ENCODE measurements at places on chromosomes 2 and 18. TPM values are rescaled to one million over a fixed set of nuclear protein-coding genes. Genes with fewer than 3 reads are reported as not detected.

DNA sequence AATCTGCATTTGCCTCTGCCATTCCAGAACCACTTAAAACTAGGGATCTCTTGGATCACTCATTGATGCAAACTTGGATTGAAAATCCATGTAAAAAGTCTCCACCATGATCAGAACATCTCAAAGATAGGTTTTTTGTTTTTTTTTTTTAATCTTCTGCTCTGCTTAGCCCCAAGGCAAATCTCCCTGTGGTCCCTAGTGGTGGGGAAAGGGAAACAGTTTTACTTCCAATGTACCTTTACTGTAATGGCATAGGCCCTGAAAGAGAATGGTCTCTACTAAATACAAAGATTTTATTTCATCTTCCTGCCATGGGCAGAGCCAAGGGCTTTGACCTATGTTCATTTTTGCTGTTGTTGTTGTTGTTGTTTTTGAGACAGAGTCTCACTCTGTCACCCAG, 78.4 kb downstream of the KANSL1L start:
- no peak for DNase-seq

- no peak for DNase-seq
Measured at GRCh38 chr2:98160554-98160953, 73.6 kb downstream of the VWA3B start.

GRCh38 chr2:100427627-100428258, 10.3 kb upstream of the CHST10 start:
- peak; percentile 88 for DNase-seq

DNA sequence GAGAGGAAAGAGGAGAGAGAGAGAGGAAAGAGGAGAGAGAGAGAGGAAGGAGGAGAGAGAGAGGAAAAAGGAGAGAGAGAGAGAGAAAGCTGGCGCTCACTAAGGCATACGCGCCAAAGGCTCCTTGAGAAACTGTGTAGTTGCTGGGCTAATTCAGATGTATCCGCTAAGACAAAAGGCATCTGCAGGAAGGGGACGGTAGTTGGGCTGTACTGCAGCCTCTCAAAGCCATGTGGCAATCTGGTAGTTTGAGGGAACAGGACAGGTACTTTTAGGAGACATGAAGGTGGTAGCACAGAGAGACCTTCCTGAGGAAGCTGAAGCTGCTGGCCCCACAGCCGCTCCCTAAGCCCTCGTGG, 31.6 kb downstream of the THNSL2 start:
- no peak for DNase-seq

Gene MYCN
- 2.2 TPM for total RNA-seq

DNA sequence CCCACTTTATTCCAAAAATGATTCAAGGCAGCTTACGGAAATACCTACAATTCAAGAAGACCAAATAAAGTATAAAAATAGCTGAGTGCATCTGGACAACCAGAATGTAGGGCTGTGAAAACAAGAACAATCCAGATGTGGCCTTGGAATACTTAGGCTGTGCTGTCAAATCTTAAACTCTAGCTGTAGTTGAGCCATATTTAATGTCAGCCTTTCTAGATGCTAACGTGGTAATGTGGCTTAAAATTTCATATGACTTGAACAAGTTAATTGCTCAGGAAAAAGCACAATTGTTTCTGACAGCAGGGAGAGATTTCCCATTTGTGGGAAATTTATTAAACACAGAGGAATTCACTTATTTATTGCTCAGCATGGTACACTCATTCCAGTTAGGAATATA, 14.6 kb upstream of the NAPG start:
- DNase-seq = no peak

DNA sequence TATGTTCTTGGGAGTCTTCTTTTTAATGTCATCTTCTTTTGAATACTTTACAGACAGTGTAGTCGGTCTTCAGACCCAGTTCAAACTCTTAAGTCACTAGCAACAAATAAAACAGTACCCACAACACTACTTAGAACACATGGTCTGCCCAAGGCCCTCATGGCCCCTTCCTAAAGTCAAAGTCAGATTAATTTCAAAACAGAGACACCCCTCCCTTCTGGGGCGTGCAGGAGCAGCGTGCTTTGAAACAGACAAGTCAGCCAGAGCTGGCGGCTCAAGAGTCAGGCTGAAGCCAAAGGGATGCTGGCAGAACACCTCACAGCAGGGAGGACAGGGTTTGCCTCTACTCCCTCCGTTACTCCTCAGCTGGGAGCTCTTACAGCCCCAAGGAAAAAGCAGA, 77.5 kb downstream of the TFCP2L1 start:
- DNase-seq = no peak

- DNase-seq = no peak
Measured at GRCh38 chr2:20409039-20409438, 37.8 kb upstream of the RHOB start.

DNA sequence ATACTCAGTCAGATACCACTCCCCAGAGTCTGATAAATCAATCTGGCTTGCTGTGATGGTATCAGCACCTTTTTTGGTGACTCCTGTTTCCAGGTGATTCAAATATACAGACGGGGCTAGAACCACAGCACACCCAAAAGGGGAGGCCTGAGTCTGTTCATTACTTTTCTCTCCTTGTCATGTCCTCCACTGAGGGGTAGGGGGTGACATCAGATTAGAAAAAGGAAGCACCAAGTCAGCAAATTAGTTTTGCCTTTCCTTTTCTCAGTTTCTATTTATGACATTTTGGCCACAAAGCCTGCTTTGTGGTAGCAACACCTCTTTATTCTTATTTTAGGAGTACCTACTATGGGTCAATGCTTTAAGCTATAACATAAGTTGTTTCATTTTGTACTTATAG, 127.4 kb downstream of the CCDC102B start:
- DNase-seq = no peak

DNA sequence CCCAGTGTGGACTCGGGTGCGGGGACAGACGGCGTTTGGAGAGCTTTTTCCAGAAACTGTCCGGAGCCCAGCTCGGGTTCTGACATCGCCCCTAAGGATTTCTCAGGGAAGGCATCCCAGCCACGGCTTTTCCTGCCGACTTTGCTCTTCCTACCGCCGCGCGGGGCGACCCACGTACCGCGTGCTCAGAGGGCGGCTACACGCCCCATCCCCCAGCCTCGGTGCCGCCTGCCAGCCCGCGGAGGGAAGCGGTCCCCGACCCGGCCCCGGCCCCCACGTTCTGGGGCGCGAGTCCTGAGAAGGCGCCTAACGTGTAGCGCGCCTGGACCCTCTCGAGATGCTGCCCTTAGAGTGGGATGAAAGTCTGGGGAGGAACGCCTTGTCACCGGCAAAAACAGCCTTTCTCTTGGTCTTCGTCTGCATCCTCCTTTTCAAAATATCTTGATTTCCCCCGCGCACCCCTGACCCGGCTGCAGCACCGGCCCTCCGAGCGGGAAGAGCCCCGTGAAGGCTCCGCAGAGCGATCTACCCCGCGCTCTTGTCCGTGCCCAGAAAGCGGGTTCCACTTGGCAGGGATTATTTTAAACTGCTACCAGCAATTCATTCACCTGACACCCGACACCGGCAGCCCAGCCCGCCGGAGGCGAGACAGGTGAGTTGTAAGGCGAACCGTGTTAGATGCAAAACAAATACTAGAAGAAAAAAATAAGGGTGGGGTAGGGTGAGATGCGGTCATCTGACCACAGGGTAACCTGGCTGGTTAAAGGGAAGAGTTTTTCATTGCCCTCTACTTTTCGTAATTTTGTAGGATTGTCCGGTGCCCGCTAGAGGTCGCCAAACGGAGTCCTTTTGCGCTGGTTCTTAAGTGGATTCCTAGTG, 812 bp upstream of the KCNG3 start:
- DNase-seq = peak; percentile 79

DNA sequence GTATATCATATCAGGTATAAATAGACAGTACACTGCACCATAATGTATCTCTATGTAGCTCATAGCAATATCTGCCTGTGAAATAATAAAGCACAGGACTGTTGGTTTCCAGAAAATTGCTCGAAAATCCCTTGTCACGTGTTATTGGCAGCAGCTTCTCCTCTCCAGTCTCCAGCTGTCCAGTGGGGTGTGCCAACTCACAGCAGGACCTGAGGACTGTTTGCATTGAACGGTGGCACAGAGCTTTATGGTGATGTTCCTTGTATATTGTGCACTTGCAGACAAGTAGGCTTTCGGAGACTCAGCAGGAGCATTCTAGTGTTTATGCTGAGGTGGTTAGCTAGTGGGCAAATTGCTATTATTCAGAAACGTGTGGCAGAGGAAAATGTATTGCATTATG, 182.2 kb upstream of the ATP5MC3 start:
- no peak for DNase-seq

- peak; percentile 32 for DNase-seq
Measured at GRCh38 chr18:22286585-22286984, 117.2 kb downstream of the GATA6 start.

DNA sequence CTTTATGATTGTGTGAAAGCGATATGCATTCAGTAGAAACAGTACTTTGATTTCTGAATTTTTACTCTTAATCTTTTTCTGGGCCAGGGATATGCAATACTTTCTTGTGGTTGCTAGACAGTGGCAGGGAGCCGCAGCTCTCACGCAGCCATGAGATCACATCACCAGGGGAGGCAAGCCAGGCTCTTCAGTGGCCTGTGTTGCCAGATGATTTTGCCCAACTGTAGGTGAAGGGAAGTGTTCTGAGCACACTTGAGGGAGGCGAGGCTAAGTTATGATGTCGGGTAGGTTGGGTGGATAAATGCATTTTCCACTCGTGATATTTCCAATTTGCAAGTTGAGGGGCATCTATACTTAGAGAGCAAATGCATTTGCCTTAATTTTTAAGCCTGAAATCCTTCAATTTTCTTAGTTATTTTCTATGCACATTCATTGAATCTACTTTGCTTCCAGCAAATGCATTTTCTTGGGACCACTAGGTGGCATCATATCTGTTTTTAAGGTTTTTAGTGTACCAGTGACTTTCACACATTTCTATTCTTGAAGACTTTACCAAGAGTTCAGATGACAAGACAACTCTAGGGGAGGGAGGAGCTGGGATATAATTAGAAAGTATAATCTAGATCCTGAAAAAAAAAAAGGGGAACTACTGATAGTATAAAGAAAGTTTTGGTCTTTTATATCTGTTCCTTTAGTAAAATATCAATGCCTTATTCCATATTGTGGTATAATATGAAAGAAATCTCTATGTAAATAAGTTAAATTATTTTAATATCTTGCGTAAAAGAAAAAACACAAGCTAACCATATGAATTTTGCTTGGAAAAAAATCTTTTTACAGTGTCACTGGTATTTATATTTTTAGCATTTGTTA, 643.3 kb downstream of the SOCS6 start:
- no peak for DNase-seq

- DNase-seq = no peak
Measured at GRCh38 chr2:201931475-201931874, 102.2 kb upstream of the FZD7 start.

- DNase-seq = no peak
Measured at GRCh38 chr2:238787501-238787900, 60.4 kb upstream of the TWIST2 start.

- DNase-seq = no peak
Measured at GRCh38 chr2:44719562-44719961, 221.9 kb upstream of the SIX3 start.

DNA sequence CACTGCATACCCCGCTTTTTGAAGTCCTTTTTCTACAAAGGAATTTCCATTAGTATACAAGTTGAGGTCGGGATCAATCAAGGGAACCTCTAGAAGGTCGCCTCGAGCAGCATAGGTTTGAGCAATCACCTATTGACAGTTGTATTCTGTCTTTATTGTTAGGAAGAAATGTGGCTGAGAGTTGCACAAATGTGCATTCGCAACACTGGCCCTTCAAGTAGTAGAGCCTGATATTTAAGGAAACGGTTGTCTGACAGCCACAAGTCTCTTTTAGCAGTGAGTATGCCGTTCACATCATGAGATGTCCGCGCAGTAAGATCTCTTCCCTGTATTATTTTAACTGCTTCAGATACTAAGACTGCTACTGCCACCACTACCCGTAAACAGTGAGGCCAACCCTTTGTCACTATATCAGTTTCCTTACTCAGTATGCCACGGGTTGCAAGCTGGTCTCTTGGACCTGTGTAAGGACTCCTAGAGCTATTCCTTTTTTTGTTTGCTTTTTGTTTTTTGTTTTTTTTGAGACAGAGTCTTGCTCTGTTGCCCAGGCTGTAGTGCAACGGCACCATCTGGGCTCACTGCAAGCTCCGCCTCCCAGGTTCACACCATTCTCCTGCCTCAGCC, 10.0 kb upstream of the STARD7 start:
- no peak for DNase-seq

GRCh38 chr2:127799926-127800325, 11.0 kb downstream of the WDR33 start:
- DNase-seq = no peak

- DNase-seq = no peak
Measured at GRCh38 chr18:7516266-7517117, 50.6 kb upstream of the PTPRM start.
